NCI-H146 (cell line): ENCODE measurements at places on chromosomes 7 and 10.
A peak's percentile ranks its signal among the peaks of the same experiment; 100 is the strongest.

GRCh38 chr10:77800738-77801266, 125.8 kb downstream of the DLG5 start:
- no peak for DNase-seq

- DNase-seq: no peak
Observed at GRCh38 chr7:143390104-143390772, 9.1 kb downstream of the ZYX start.

DNA sequence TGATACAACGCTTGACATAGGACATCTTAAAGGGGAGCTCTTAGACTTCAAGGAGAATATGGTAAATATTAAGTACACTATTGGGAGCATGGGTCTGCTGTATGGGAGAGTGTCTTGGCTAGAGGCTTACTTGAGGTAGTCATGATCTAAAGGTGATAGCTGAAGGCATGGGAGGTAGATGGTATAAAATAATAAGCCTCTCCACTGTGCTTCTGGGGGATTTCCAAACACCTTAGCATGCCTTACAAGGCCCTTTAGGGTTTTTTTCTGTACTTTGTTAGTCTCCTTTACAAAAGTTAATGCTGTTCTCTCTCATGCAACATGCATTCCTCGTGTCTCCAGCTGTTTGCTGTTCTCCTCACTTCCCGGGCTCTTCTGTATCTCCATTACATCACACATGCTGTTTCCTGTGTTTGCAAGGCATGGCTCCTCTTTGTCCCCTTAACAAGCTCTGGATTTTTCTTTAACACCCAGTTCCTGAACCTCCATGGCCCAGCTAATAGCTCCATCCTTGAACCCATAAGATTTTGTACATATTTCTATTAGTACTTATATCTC, 449.7 kb downstream of the AUTS2 start:
- no peak for DNase-seq

DNA sequence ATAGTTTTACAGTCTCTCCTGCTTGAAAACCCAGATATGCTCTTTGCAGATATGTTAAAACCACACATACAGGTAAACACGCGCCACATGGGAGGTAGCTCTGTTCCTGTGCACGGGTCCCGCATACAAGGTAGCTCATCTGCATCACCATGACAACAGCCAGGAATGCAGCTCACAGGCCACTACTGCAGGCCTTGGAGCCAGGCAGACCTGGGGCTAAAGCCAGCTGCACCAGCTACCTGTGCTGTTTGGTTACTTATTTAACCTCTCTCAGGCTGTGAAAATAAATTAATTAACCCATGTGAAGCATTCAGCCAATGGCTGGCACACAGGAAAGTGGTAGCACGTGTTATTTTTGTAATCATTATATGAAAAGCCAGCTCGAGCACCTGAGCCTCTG, 428.3 kb downstream of the TNS3 start:
- DNase-seq: peak; percentile 2

- no peak for DNase-seq
Observed at GRCh38 chr10:74882831-74883230, 56.4 kb downstream of the KAT6B start.

GRCh38 chr7:149099058-149099457, 8.5 kb upstream of the ZNF786 start:
- no peak for DNase-seq

GRCh38 chr10:133056651-133057178, 31.0 kb upstream of the ADGRA1 start:
- no peak for DNase-seq

GRCh38 chr10:33253411-33253810, 81.1 kb downstream of the NRP1 start:
- no peak for DNase-seq

DNA sequence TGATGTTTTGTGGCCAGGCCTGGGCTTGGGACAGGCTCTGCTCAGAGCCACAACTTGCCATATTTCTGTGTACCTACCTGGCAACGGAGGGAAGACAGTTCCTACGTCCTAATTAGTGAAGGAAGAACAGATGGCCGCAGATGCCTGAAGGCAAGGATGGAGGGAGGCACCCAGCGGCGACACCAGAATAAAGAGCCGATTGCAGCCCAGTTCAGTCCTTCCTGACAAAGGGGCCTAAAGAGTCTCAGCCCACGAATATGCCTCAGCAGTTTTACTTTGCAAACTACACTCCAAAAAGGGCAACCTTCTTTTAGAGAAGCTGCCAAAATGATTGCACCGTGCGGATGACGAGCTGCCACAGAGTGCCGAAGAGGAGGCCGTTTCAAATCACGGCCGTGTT, 585.8 kb downstream of the GLRX3 start:
- no peak for DNase-seq

DNA sequence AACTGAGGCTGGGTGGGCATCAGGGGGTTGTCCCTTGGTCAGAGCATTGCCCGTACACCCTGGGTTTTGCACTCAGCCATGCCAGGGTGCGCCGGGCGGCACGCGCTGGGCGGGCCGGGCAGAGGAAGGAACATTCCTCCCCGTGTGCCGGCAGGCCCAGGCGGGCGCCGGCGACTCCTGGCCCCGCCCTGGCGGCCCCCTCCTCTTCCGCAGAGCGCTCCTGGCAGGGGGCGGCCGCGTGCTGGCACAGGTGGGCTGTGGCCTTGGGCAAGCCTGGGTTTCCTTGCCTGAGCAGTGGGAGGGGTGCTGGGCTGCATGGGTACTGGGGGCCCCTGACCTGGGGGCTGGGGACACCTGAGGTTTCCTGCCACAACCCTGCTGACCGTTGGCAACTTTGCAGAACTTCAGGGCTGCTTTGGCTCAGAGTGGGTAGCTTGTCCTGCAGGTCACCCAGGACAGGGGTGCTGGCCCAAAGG, 3.9 kb downstream of the LFNG start:
- DNase-seq: peak; percentile 89

GRCh38 chr7:131816391-131817007, 260.1 kb upstream of the PODXL start:
- DNase-seq: no peak

- no peak for DNase-seq
Observed at GRCh38 chr7:94561841-94562514, 52.4 kb downstream of the CASD1 start.

DNA sequence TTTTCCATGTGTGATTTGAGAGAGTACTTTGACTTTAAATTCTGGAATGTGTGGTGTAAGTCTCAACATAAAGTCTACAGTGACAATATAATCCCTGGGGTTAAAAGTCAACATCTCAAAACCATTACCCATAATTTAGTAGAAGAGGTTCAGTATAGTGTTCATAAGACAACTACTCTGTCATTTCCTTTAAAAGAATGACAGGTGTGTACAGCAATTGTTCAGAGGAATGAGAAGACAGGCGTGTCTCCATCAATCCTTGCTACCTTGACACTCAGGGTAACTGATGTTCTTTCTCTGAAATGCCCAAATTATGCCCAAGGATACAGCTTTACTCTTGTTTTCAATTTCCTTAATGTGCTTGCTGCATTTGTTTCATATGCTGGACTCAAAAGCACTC, 256.4 kb downstream of the DYNC1I1 start:
- no peak for DNase-seq

GRCh38 chr7:43083106-43083505, 29.3 kb upstream of the HECW1 start:
- DNase-seq: no peak

DNA sequence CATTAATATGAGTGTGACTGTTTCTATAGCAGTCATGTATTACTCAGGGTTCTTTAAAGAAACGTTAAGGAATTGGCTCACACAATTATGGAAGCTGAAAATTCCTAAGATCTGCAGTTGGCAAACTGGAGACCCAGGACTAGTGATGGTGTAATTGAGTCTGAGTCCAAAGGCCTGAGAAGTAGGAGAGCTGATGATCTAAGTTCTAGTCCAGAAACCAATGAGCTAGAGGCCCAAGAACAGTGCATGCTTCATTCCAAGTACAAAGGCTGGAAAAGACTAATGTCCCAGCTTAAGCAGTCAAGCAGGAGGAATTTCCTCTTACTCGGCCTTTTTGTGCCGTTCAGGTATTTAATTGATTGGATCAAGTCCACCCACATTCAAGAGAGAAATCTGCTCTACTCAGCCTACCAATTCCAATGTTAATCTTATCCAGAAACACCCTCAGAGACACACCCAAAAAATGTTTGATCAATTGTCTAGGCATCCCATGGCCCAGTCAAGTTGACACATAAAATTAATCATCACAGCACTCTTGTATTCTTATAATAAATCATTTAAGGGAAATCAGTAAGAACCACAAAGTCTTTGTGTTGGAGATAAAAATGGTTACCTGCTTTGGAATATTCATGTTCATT, 312.1 kb downstream of the PRKG1 start:
- no peak for DNase-seq

- no peak for DNase-seq
Observed at GRCh38 chr10:95236068-95236903, 42.2 kb downstream of the ACSM6 start.

DNA sequence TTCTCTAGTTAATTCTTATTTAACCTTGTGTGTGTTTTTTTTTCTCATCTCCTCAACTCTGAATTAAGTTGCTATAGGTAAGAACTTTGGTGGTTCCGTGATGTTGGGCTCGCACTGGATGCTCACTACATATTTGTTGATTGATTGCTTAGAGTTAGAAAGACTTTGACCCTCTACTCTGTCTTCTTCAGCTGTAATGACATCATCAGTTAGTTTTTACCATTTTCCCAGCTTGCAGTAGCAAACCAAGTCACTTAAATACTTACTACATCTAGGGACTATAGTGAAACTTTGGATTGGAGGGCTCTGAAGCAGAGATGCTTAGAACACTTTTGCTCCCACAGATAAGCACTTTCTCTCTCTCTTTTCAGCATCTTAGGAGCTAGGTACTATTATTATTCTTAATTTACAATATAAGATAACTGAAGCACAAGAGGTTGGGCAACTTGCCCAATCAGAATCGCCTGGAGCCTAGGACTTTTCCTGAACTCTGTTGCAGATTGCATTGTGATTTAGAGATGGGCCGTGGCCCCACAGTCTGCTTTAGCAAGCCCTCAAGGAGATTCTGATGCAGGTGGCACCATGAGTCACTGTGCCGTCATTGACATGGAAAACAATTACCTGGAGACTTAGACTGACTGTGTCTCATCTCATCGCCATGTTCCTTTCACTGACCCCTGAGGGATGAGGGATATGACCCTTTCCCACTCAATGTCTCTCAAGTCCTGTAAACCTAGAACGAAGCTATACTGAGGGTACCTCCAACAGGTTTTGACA, 471.9 kb upstream of the PODXL start:
- no peak for DNase-seq

DNA sequence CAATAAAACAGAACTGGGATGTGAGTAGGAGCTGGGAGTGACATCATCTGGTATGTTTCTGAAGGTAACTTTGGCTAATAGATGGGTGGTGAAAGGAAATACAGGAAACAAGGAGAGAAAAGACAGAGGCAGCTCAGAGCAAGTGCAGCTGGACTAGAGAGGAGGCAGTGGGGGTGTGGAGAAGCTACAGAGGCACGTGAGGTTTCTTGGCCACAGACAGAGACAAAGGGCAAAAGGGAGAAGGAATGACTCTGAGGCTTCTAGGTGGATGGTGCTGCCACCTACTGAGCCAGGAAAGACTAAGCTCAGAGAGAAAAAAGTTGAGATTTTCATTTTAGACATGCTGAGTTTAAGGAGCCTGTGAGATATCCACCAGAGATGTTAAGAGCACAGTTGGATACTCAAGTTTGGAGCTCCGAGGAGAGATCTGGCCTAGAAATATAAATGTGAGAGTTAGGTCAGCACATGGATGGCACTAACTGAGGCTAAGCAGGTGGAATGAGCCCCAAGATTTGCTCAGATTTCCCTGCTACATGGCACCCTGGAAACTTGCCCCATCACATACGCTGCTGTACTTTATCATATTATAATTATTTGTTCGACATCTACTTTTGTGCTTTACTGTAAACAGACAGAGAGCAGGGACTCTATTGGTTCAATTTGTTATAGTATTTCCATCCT, 293.0 kb upstream of the IMMP2L start:
- peak; percentile 10 for DNase-seq

DNA sequence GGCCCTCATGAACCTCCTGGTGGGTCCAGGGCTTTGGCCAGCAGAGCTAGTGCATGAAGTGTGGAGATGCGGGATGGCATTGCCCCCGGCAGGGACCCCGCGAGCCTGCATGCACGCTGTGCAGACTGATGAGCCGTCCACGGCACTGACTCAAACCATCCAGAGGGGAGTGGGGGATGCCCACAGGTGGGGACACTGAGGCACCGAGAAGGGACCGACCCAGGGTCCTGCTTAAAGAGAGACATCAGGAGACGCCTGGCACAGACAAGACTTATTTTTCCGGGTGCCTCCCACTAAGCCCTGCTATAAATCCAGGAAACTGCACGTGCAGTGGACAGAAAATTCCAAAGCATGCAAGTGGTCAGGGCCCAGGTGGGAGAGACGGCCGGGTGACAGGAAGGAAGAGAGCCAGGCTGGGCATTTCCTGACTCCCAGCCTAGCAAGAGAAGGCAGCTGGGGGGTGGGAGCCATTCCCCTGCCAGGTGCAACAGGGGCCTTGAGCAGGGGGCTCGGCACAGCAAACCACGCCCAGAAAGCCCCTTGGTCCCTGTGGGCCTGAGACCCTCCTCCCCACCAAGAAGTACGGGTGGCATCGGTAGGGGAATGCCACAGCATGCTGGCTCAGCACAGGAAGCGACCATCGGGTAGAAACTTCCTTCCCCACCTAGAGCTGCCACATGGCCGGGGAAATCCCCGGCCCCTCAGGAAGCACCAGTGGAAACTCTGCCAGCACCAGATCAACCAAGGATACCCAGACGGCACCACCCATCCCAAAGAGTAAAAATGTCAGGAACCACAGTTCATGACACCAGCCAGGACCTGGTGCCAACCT, 91.5 kb downstream of the FOXL3 start:
- no peak for DNase-seq

GRCh38 chr10:110170142-110170971, 37.0 kb upstream of the MXI1 start:
- no peak for DNase-seq

GRCh38 chr7:28060371-28060950, 120.1 kb downstream of the JAZF1 start:
- no peak for DNase-seq

DNA sequence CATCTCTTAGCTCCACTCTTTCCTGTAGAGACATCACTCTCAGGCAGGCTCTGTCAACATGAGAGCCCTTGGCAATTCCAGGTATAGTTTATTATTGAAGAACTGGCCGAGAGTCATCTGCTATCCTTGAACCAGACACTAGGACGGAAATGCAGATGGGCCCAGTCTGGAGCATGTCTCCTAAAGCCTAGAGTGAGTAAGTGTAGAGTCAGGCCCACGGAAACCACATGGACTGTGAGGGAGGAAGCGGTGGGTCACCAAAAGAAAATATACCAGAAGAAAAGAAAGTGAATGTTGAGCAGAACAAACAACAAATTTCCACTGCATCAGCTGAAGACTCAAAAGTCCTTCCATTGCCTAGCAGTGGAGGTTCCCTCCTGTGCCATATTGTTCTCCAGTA, 15.7 kb upstream of the RELN start:
- no peak for DNase-seq

GRCh38 chr7:595621-596010, 76.0 kb upstream of the PDGFA start:
- DNase-seq: no peak
